Activated CD4-positive, alpha-beta memory T cell treated with anti-CD3 and anti-CD28 coated beads for 36 hours (primary cell): ENCODE measurements at places on chromosomes 1 and 21. TPM values are rescaled to one million over a fixed set of nuclear protein-coding genes. Genes with fewer than 3 reads are reported as not detected.

Gene CROCC
- 15.9 TPM for total RNA-seq

Gene FMO2
- total RNA-seq: not detected

- H3K36me3 ChIP-seq: no peaks in the 10 kb centered on the region
- H3K4me1 ChIP-seq: no peaks in the 10 kb centered on the region
- no peak overlapping the region for H3K27ac ChIP-seq
- H3K4me3 ChIP-seq: no peak overlapping the region
Observed at GRCh38 chr1:111843177-111843576, 87.5 kb downstream of the DDX20 start.

Gene GPR137B
- 5.6 TPM for total RNA-seq

- peaks cover 6% of the 10 kb centered on the region for H3K27me3 ChIP-seq
- no peak for DNase-seq
- H3K4me1 ChIP-seq: peaks cover 3% of the 10 kb centered on the region
- H3K4me3 ChIP-seq: no peak overlapping the region
Observed at GRCh38 chr1:65832296-65832695, 39.6 kb downstream of the PDE4B start.
